ENCODE measurements at places on chromosomes 3 and 15.

DNA sequence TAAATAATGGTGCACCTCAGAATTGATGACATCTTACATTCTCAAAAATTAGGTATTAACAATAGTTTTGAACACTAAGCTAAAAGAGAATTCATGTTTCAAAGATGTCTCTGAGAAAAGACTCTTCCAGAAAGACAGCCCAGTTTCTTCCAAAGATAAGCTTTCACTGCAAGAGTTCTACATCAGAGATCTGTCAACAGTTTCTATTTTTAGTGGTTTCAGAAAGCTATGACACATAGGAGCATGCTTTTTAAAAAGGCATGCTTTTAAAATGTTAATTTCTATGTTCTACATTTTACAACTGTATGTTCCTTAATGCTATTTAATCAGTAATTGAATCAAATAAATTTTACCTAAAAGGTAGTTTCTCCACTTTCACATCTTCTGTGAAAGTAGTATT, 88.2 kb downstream of the PLOD2 start:
- DNase-seq, result no peak

DNA sequence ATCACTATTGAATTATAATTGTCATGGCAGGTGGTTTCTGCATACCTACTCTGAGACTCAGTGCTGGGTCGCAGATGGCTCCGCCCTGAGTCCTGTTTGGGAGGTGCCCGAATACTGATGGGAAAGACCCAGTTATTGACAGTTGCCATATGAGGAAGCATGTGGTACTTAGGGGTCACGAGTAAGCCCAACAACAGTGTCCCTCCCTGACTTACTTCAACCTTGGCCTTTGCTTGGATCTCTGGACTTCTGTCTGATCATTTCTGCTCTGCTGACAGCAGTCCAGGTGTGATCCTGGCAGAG, 16.8 kb downstream of the MRAS start:
- no peak for DNase-seq

- DNase-seq, result no peak
Observed at GRCh38 chr3:176208915-176209314, 988.4 kb downstream of the TBL1XR1 start.

DNA sequence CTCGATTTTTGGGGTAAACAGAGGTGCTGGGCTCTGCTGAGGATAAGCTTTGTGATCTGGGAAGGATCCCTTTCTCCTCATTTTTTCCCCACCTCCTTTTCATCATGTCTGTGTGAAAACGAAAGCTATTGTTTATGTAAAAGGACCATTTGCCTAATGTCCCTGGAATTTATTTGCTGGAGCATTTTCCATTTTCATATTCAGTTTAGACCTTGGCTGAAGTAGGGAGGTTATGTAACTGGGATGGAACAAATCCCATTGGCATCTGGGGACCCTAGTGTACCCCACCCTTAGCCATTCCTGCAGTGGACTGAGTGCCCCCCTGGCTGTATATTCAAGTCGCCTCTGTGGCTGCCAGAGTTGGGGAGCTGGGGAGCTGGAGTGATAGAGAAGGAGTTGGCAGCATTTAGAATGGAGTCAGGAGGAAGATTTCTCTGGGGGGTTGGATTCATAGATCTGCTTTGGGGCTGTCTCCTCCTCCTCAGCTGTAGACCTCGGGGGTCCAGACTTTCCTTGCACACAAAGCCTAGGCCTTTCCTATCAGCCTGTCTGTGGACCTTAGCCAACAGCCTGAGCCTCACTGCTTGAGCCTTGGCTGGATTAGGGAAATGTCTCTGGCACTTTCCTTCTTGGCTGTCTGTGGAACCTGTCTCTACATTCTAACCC, 270.4 kb upstream of the CTDSPL start:
- no peak for DNase-seq

- peak; percentile 79 for DNase-seq
Observed at GRCh38 chr15:66154581-66154980, 99.0 kb downstream of the MEGF11 start.

GRCh38 chr15:66766282-66767230, 64.5 kb downstream of the SMAD6 start:
- DNase-seq, result no peak

GRCh38 chr3:64158334-64158733, 66.9 kb downstream of the PRICKLE2 start:
- DNase-seq, result no peak

DNA sequence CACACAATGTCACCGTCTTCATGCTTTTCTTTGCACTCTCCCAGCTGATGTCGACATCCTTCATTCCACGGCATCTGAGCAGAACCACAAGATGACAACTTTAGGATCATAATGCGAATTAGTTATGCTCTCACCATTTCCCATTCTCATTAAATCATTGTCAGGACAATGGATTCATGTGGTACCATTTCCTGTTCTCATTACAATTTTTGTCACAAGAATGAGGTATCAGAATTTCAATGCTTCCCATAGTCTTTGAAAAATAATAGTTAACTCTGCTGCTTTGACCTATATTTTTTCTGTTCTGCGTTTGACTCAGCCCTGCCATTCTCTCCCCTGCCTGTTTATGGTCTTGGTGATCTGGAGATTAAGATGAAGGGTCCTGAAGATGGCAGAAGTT, 175.7 kb upstream of the MDFIC2 start:
- no peak for DNase-seq

GRCh38 chr15:42507514-42507913, 12.1 kb downstream of the SNAP23 start:
- no peak for DNase-seq

DNA sequence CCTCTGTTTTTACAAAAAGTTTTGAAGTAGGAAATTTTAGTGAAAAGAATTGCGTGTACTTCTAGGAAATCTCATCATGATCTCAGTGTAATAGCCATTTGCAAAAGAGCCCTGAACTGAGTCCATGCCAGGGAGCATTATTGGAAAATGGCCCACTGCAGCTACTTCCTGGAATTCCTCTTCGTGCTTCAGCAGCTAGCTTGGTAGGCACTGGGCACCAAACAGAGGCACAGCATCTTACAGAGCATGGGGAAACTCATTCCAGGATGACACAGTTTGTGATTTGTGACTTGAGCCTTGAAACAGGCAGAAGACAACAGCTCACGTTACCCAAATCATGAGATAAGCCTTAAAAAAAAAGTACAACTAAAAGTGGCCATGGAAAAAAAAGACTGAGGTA, 179.1 kb downstream of the WDR72 start:
- DNase-seq, result no peak

DNA sequence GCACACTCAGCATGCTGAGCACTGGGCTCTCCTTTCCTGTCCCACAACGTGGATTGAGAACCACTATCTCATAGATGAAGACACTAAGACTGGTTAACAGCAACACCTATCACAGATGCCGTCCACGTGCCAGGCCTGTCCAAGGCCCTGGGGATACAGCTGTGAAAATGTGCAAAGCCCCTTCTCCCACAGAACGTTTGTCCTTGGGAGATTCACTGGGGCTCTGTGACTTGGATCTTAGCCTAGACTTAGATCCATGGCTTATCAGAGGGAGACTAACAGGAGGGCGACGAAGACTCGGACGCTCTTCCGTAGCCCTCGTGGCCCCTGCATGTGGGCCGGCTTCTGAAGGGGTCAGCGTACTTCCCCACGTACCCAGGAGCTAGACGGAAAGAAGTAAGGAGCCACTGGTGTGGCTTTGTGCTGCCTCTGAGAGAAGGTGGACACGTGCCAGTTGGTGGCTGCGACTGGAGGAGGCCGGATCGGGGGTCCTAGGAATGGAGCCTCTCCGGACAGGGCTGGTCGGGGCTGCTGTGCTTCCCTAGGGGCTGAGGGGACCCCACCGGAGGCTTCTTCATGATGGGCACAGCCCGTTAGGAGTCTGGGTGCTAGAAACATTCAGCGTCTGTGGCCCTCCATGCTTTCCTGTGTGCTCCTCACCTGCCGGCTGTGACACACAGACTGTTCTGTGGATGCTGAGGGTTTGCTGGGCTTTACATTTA, 964 bp downstream of the NRROS start:
- DNase-seq, result no peak

DNA sequence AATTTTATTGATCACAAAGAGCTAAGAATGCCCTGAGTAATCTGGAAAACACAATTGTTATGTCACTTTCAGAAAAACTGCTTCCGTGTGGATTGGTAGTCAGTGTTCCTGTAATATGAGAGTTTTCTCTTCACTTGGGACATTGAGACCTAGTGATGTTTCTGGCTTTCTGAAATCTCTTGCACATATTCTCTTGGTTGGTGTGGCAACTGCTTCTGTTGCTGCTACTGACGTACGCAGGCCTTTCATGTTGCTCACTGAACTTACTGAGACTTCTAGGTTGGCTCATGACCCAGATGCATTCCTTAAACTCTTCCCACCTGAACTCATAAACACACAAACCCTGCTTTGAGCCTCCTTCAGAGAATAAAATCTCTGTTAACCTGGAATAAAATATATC, 175.0 kb upstream of the PFN2 start:
- DNase-seq, result no peak

DNA sequence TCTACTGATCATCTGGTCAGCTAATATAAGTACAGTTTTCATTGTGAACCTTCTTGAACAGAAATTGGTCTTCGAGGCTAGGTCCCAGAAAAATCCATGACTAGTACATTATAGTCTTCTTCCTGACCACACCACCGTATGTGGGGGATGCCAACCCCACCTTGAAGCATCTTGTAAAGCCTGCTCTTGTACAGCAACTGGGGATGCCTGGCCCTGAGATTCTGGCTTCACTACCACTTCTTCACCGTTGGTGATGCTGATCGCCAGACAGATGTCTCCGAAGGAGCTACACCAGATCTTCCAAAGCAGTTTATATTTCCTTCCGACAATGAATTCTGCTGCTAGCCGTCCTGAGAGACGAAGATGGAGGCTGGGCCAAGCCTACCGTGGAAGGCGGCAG, 238.3 kb downstream of the CDIN1 start:
- DNase-seq, result no peak

- DNase-seq, result no peak
Observed at GRCh38 chr3:186477876-186478275, 66.3 kb downstream of the CRYGS start.

DNA sequence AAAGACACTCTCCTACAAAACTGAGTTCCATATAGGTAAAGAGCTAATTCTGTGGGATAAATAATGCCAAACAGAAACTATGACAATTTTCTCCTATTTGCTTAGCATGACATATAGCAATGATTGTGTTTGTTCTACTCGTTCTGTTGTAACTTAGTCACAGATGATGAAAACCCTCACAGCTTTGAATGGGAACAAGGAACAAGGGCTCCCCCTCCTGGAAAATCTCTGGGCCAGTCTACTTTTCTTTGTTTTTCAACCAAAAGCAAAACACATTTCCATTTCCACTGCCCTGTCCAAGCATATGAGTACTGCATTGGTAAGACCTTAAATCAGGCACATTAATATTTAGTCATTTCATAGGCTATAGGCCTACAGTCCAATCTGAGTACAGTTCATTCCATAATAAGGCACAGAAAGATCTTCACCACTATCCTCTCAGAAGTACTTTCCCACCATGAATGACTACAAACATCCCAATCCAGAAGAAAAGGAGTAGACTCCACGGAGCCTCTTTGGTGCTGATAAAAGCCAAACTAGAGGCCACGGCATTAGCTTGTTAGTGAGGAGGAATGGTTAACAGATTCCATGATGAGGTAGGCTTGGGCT, 67.1 kb downstream of the ATP8B4 start:
- DNase-seq, result peak; percentile 5

GRCh38 chr3:170709046-170709445, 123.2 kb upstream of the SLC7A14 start:
- no peak for DNase-seq

GRCh38 chr3:45612138-45612537, 17.6 kb downstream of the LIMD1 start:
- no peak for DNase-seq

- peak; percentile 12 for DNase-seq
Observed at GRCh38 chr3:149489060-149489690, 14.7 kb downstream of the TM4SF4 start.

DNA sequence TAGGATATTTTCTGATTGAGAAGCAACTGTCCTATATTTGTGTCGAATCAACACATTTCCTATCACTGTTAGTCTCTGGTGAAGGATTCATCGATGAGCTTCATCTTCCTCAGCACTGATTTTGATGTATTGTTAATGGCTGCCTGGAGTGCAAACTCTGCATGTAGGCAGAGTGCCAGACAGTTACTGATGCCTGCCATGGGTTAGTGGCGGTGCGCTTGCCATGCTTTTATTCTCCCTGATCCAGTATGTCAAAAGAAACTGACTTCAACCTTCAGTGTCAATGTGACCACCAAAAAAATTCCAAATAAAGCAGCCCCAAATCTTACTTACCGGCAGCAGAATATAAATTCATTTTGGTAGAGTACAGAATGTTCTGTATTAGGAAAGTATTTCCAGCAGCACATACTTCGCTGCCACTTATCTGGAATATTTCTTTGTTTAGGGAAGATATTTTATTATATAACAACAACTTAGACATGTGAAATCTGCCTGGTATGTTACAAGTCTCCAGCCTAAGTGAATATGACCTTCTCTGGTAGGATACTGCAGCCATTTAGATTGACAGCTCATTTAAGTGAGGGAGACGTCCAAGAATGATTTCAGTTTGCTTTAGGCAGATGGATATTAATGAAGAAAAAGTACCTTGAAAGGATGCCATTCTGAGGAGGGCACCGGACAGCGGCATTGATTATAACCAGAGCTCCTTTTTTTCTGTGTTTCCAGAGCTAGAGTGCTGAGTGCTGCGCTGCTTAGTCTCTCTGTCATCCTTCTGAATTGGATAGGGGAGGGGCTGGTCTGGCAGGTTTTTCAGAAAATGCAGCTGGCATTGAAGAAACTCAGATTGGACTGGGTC, 59.9 kb downstream of the ARHGEF26 start:
- peak; percentile 50 for DNase-seq

DNA sequence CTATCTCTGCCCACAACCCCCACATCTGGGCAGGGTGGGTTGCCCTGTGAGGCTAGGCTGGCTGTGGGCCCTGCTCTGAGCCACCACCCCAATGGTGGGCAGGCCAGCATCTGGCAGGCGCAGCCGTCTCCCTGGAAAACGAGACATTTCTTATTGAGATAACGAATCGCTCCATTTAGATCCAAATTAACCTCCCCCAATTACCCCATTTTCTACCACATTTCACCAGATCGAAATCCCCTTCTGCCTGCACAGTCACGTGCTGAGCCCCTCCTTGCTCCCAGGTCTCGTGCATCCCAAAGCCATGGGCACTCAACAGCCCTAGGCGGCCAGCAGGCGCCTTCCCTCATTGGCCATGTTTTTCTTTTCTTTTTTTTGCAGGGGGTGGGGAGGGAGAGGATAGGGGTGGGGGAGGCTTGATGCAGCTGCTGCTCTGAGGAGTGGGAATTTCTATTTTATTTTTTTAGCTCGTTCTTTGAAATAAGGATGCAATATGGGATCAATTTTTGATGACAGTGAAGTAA, 53.0 kb upstream of the TMEM115 start:
- DNase-seq, result no peak

DNA sequence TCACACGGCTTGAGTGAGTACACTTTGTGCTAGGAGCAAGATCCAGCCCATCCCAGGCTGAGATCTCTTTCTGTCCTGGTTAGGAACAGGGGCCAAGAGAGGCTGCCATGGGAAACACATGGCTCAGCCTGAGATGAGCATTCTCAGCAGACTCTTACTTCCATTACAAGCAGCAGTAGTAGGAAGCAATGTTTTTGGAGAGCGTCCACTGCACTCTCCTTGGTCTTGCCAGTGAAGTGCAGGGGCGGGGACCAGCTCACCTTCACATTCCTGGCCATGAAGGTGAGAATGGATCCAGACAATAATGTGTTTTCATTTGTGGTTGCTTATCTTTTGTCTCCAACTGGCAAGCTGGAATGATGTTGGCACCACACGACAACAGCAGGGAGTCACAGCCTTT, 24.7 kb downstream of the ZNF80 start:
- no peak for DNase-seq

GRCh38 chr3:142152384-142152783, 3.0 kb upstream of the TFDP2 start:
- DNase-seq, result no peak

- DNase-seq, result no peak
Observed at GRCh38 chr3:151625086-151625485, 108.6 kb upstream of the AADACL2 start.

All from NCI-H1092 treated with DMSO at 0.1 percent for 48 hours (cell line).